ENCODE measurements at places on chromosomes 5 and 9. TPM values are rescaled to one million over a fixed set of nuclear protein-coding genes. Genes with fewer than 3 reads are reported as not detected.

MARCOL gene
- polyA plus RNA-seq: not detected

PCDHGA1 gene
- polyA plus RNA-seq: 3.8 TPM

OTP gene
- polyA plus RNA-seq: 11.8 TPM

GABRA6 gene
- 0.11 TPM for polyA plus RNA-seq

RETREG1 gene
- 42.0 TPM for polyA plus RNA-seq

SOHLH1 gene
- 1.0 TPM for polyA plus RNA-seq

TCF7 gene
- polyA plus RNA-seq: 7.5 TPM

ZFP37 gene
- 12.6 TPM for polyA plus RNA-seq

C9orf85 gene
- polyA plus RNA-seq: 17.4 TPM

PCDHB9 gene
- 7.0 TPM for polyA plus RNA-seq

CTXN3 gene
- polyA plus RNA-seq: 9.6 TPM

F2RL2 gene
- 0.63 TPM for polyA plus RNA-seq

CSF1R gene
- 54.8 TPM for polyA plus RNA-seq

SAPCD2 gene
- 18.4 TPM for polyA plus RNA-seq

KLHL3 gene
- polyA plus RNA-seq: 8.9 TPM

PCDHA4 gene
- polyA plus RNA-seq: 8.7 TPM

GRK6 gene
- polyA plus RNA-seq: 41.8 TPM

MRRF gene
- 26.1 TPM for polyA plus RNA-seq

HBEGF gene
- 21.9 TPM for polyA plus RNA-seq

PTGDS gene
- 304 TPM for polyA plus RNA-seq

SLC34A1 gene
- polyA plus RNA-seq: 0.68 TPM

GABRB2 gene
- polyA plus RNA-seq: 9.8 TPM

ACOT12 gene
- 0.86 TPM for polyA plus RNA-seq

All from spinal cord (tissue), 10 donors.